ENCODE measurements at places on chromosomes 12 and 14. TPM values are rescaled to one million over a fixed set of nuclear protein-coding genes. Genes with fewer than 3 reads are reported as not detected.

DNA sequence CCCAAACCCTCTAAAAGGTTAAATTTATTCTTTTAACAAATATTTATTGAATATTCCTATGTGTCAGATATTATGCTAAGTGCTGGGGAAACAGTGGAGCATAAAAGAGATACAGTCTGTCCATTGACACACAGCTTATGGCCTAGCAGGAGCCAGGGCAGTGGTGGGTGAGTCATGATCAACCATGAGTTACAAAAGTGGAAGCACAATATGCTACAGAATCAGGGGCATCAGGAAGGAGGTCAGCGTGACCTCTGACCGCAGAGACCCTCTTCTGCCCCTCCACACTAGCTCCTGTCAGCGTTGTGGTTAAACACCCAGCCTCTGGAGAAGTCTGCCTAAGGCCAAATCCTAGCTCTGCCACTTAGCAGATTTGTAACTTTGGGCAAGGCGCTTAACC lies 4.7 kb upstream of the PPP1R1A start:
- no peak for DNase-seq

- DNase-seq: no peak
Observed at GRCh38 chr14:103267226-103267910, 66.7 kb upstream of the EIF5 start.

The PTPRR gene
- not detected for total RNA-seq

The SPTB gene
- total RNA-seq: 12.6 TPM

The KITLG gene
- total RNA-seq: 10.2 TPM

The NINJ2 gene
- 17.7 TPM for total RNA-seq

The FITM1 gene
- not detected for total RNA-seq

The C12orf56 gene
- 9.3 TPM for total RNA-seq
